ELR (cell line): ENCODE measurements at places on chromosomes 3 and 15.

GRCh38 chr3:157428853-157429252, 7.8 kb upstream of the PTX3 start:
- no peak for DNase-seq

GRCh38 chr15:52546031-52546751, 17.5 kb upstream of the MYO5A start:
- DNase-seq, result no peak

DNA sequence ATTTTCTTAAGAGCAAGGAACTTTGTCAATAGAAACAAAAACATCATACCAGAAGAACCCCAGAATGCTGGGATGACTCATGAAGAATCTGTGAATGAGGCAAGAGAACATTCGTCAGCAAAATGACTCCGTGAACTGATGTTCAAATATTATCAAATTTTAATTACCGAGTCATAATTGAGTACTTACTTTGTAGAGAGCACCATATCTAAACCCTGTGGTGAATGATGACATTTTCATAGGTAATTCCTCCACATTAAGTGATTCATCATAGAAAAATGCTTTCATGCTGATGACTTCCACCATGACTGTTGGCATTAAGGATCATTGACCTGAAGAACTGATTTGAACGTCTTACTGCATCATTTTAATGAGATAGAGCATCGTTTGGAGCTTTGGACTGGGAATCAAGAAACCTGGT, 56.3 kb downstream of the PPARG start:
- peak; percentile 89 for DNase-seq

DNA sequence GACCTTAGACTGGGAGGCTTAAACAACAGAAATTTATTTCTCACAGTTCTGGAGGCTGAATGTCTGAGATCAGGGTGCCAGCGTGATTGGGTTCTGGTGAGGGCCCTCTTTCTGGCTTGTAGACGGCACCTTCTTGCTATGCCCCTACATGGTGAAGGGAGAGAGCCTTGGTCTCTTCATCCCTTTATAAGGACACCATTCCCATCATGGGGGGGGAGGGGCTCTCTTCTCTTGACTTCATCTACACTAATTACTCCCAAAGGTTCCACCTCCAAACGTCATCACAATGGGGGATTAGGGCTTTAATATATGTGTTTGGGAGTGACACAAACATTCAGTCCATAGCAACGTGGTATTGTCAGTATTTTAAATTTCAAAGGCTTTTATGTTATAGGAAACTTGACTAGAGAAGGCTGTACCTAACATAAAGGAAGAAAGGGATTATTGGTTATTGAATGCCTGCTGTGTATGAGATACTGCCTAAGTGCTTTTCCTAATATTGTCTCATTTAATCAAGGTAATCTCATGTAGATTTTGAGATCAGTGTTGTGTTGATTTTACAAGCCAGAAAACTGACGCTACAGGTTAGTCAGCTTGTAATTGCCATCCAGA, 20.9 kb downstream of the SYN2 start:
- no peak for DNase-seq

- peak; percentile 96 for DNase-seq
Measured at GRCh38 chr15:65869126-65869953, at the start of gene RAB11A. RAB11A (plus strand) TSS chr15:65869491; CDS start chr15:65869586, 95 bp downstream.

GRCh38 chr15:69780374-69780773, 317.3 kb downstream of the TLE3 start:
- peak; percentile 47 for DNase-seq

DNA sequence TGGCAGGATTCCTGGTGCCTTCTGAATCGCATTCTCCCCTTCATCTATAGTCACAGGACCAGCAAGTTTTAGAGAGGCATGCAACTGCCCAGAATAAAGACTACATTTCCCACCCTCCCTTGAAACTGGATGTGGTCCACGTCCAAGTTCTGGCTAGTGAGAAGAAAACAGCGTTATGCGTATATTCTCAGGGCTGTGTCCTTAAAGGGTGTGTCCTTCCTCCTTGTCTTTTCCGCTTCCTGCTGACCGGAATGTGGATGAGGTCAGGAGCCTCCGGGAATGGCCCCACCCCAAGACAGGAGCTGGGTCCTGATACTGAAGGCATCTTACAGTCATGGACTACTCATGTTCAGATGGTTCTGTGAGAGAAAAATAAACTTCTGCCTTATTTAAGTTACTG, 20.2 kb downstream of the CHST2 start:
- DNase-seq, result peak; percentile 83

- DNase-seq, result no peak
Measured at GRCh38 chr15:62250186-62250585, 85.1 kb upstream of the C2CD4B start.

DNA sequence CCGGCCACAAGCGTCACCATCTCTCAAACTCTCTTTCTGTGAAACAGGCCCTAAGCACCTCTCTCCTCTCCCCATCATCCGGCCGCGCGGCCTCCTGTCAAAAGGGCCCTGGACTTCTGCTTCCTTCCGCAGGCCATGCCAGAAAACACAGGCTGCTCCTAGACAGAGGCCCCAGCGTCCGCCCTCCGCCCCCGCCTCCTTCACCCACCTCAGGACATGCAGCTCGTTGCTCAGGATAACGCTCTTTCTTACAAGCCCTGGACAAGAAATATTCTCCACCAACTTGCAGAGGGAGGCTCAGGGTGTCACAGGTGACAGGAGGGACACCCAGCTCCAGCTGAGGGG, 212.0 kb downstream of the XXYLT1 start:
- DNase-seq, result no peak

DNA sequence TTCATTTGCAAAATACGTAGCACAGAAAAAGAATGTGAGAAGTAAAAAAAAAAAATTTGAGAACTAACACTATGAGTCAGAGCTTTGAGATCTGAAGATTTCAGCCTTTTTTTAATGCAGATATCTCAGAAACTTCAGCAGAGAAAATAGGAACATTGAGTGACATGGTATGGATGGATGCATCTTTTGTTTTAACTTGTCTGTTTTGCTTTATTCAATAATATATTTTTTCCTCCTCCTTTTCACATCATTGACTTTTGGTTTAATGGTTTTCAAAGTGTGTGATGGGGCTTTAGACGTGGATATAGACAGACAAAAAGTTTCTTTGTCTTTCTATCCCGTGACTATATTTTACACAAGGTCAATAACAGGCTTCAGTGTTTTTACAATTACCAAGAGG, 426.7 kb upstream of the FRG2C start:
- DNase-seq, result no peak

DNA sequence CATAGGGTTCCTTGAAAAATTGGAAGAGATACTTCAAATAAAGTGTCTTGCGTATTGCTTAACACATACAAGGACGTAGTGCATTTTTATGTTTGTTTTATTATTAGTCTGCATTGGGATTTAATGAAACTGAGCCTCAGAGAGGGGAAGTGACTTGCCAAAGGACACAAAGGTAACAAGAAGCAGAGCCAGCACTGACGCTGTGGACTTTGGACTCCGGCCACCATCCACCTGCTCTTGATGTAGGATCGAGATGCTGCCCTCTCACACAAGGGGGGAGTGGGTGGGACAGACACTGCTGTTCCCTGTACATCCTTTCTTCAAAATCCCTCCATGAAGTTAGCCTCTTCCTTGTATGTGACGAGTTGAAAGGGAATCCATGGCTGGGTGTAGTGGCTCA, 435.4 kb upstream of the RGMA start:
- DNase-seq, result no peak

DNA sequence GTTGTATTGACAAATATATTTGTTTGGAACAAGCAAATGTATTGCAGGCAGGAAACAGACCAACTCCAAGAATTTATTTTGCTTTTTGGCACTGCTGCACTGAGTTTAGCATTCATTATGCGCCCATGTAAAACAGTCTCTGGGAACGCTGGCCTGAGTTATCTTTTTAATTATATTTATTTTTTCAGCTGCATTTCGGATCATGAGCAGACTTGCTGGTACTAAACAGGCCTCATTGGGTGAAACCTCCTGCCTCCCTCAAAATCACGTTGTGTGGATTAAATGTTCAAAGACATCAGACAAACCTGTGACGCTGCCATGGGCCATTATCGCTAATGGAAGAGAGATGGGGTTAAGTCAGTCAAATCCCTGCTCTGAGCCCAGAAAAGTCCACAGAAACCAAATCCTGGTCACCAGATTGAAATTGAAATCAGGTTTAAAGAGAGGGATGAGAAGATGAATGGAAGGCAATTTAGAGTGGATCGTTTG, 511.1 kb upstream of the PROK2 start:
- no peak for DNase-seq

DNA sequence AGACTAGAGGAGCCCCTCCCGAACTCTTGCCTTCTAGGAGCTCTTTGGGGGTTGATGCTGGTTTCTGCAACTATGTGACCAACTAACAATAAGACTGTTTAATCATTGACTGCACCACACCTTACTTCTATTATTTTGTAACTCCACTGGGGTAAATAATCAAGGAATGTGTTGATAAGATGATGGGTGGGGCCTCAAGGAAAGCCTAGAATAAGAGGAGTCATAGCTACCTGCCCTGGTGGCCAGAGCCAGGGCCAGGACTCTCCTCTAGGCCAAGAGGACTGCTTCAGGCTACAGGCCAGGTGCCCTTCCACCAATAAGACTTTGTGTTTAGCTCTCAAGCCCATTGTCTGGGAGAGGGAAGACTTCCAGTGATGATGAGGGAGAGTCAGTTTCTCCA, 41.2 kb upstream of the PIAS1 start:
- DNase-seq, result no peak

DNA sequence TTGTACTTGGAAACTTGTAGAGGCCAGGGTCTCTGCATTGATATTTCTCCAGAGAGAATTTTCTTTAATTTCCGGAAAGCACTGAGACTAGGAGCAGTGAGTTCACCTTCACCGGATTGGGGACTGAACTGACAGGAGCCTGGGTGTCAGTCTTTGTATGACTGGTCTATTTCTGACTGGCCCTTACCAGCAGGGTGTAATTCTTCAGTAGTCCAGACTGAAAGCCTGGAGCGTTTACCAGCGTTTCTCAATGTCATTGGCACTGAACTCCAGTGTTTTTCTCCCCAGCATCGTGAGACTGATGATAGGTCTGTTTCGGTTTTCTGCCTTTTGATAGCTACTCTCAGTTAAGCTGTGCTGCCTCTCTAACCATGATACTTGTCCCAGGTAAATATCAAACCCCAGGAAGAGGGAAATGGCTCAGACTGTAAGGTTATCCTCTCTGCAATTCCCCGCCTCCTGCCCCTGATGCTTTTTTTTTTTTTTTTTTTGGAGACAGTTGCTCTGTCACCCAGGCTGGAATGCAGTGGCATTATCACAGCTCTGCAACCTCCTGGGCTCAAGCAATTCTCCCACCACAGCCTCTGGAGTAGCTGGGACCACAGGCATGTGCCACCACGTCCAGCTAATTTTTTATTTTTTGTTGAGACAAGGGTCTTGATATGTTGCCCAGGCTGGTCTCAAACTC, 103.6 kb downstream of the CACNA2D3 start:
- no peak for DNase-seq

DNA sequence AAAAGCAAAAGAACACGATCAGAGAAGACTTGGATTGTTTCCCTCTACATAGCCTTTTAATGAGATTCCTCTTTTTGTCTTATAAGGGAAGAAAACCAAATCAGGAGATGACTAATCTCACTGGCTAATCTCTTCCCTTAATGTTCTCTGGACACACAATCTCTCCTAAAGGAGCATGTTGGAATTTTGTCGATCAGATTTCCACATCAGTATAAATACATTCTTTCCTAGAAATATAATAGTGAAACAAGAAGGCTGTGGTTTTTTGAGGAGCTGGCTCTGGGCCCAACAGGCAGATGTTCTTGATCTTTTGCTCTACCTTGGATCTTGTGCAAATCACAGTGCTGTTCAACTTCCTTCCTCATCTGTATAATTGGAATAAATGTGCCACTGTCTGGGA, 94.0 kb downstream of the GTPBP8 start:
- DNase-seq, result peak; percentile 33

GRCh38 chr15:69987492-69988489, 109.9 kb downstream of the TLE3 start:
- DNase-seq, result peak; percentile 43

GRCh38 chr15:90552162-90552928, 22.6 kb downstream of the CRTC3 start:
- DNase-seq, result peak; percentile 91

GRCh38 chr15:48373821-48374451, 42.7 kb downstream of the DUT start:
- DNase-seq, result peak; percentile 71

- peak; percentile 74 for DNase-seq
Measured at GRCh38 chr3:141659821-141660613, 78.1 kb upstream of the RNF7 start.

GRCh38 chr15:63887630-63888029, 53.9 kb upstream of the HERC1 start:
- DNase-seq, result no peak

DNA sequence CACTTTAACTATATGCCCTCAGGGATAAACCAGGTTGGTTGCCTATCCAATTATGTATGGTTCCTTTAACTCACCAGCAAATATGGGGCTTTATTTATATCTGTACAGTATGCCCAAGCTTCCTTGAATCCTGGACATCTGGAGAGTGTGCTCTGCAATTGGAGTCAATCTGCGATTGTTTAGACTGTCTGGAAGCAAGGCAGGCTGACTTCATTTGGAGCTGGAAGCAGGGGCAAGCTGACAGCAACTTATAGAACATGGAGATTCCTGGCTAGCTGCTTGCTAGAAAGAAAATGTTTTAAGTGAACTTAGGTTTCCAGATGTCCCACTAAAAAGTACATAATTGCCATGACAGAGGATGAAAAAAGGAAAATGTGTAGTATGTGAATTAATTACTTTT, 63.7 kb upstream of the TPRG1 start:
- DNase-seq, result no peak

DNA sequence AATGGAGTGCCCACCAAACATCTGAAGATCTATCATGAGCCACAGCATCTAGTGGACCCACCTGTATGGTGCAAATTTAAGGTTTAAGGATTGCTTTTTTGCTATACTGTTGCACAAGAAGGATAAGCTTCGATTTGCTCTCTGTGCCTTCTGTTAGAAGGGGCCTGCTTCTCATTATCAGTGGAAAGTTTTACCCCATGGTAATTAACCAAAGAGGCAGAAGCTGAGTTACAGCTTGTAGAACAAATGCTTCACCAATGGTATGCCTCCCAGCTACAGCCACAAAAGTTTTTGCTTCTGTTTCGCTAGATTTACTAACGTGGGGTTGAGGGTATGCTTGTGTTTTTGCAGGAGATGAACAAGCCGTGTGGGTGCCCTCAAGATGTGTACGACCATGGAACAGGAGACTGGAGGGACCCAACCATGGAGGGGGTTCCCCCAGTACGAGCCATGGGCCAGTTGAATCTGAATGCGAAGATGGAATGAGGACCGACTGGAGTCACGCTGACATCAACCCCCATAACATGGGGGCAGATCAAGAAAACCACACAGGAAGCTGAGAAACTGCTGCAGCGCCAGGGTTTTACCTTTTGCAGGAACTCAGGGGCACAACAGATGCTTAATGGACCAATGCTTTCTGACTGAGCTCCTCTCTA, 43.5 kb downstream of the ACAD9 start:
- DNase-seq, result no peak

DNA sequence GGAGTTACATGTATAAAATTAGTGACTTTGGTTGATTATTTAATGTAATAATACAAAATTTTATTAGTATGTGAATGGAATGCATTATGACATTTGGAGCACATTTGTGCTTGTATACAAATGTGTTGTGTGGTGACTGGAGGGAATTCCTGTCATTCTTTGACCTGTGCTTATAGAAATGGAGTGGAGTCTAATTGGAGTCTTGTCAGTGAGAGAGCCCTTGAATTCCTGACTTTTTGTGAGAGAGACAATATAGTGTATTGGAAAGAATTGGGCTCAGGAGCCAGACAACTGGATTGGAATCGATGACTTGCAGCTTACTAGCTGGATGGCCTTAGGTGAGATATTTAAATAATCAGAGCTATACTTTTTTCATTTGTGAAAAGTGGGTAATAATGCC, 9.4 kb downstream of the TCF12 start:
- DNase-seq, result peak; percentile 22

- DNase-seq, result no peak
Measured at GRCh38 chr15:34264076-34264475, 39.3 kb downstream of the EMC4 start.
